Adipose tissue (tissue), 3 donors: ENCODE measurements at places on chromosomes 5 and 9. TPM values are rescaled to one million over a fixed set of nuclear protein-coding genes. Genes with fewer than 3 reads are reported as not detected.

C5 gene
- polyA plus RNA-seq, result 3.0 TPM

ZNF883 gene
- polyA plus RNA-seq, result 1.2 TPM

SHC3 gene
- 0.24 TPM for polyA plus RNA-seq

SLC12A2 gene
- polyA plus RNA-seq, result 3.5 TPM

NLN gene
- polyA plus RNA-seq, result 5.1 TPM

SPATA31E1 gene
- not detected for polyA plus RNA-seq

PCAT7 gene
- polyA plus RNA-seq, result 0.03 TPM

HRH2 gene
- 0.69 TPM for polyA plus RNA-seq

INVS gene
- polyA plus RNA-seq, result 7.8 TPM

NUDT12 gene
- polyA plus RNA-seq, result 5.0 TPM

CMYA5 gene
- 1.8 TPM for polyA plus RNA-seq

IL3 gene
- polyA plus RNA-seq, result not detected

HAVCR2 gene
- 6.6 TPM for polyA plus RNA-seq

ZBTB43 gene
- polyA plus RNA-seq, result 2.5 TPM

ANKRD31 gene
- polyA plus RNA-seq, result not detected

DND1 gene
- polyA plus RNA-seq, result 1.4 TPM

IL31RA gene
- polyA plus RNA-seq, result 0.02 TPM

CDKN2B-AS1 gene
- polyA plus RNA-seq, result 0.16 TPM

C5orf52 gene
- polyA plus RNA-seq, result not detected

CTSV gene
- polyA plus RNA-seq, result 0.37 TPM

OR2S2 gene
- polyA plus RNA-seq, result not detected

IGFBPL1 gene
- 0.13 TPM for polyA plus RNA-seq

UGT3A2 gene
- polyA plus RNA-seq, result not detected

PTCH1 gene
- polyA plus RNA-seq, result 5.4 TPM

GPR21 gene
- polyA plus RNA-seq, result 0.37 TPM

NUTM2G gene
- polyA plus RNA-seq, result not detected

LAMC3 gene
- 0.46 TPM for polyA plus RNA-seq

SHLD3 gene
- polyA plus RNA-seq, result 0.75 TPM

MINAR2 gene
- not detected for polyA plus RNA-seq

STOML2 gene
- polyA plus RNA-seq, result 67.7 TPM

ACSL6 gene
- polyA plus RNA-seq, result 0.15 TPM

NPR3 gene
- polyA plus RNA-seq, result 1.9 TPM

ADAMTS6 gene
- 0.03 TPM for polyA plus RNA-seq

PAIP1 gene
- 70.7 TPM for polyA plus RNA-seq

APBA1 gene
- 1.8 TPM for polyA plus RNA-seq

DMRT2 gene
- 12.5 TPM for polyA plus RNA-seq

DDX4 gene
- polyA plus RNA-seq, result not detected

GABRA1 gene
- polyA plus RNA-seq, result not detected

PHF24 gene
- 0.03 TPM for polyA plus RNA-seq

SPAG8 gene
- 0.78 TPM for polyA plus RNA-seq

PDE6A gene
- polyA plus RNA-seq, result not detected

GABRA6 gene
- not detected for polyA plus RNA-seq

KCNMB1 gene
- 1.2 TPM for polyA plus RNA-seq

FAM221B gene
- polyA plus RNA-seq, result not detected

MEIKIN gene
- not detected for polyA plus RNA-seq

RASGRF2 gene
- polyA plus RNA-seq, result 12.6 TPM

RFESD gene
- 1.0 TPM for polyA plus RNA-seq

PRPF4 gene
- 9.2 TPM for polyA plus RNA-seq

SLC36A3 gene
- not detected for polyA plus RNA-seq

PAPPA gene
- 0.24 TPM for polyA plus RNA-seq

FAM153A gene
- 5.1 TPM for polyA plus RNA-seq

TNIP1 gene
- 62.7 TPM for polyA plus RNA-seq
